ENCODE measurements at places on chromosomes 1 and 21.

DNA sequence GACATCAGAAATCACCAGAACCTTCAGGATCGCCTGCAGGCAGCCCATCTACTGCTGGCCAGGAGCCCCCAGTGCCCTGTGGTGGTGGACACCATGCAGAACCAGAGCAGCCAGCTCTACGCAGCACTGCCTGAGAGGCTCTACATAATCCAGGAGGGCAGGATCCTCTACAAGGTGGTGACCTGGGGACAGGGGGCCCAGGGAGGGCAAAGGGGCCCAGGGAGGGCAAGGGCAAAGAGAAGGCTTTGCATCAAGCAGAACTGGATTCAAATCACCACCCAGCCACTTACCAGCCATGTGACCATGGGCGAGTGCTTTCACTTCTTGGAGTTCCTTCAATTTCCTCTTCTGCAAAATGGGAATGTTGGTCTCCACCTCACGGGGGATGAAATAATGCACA, 12.1 kb downstream of the DIO1 start:
- DNase-seq, result no peak

GRCh38 chr1:51314974-51315373, 15.4 kb downstream of the TTC39A start:
- DNase-seq, result no peak

GRCh38 chr1:117616356-117616755, 10.5 kb downstream of the TENT5C start:
- DNase-seq, result no peak

DNA sequence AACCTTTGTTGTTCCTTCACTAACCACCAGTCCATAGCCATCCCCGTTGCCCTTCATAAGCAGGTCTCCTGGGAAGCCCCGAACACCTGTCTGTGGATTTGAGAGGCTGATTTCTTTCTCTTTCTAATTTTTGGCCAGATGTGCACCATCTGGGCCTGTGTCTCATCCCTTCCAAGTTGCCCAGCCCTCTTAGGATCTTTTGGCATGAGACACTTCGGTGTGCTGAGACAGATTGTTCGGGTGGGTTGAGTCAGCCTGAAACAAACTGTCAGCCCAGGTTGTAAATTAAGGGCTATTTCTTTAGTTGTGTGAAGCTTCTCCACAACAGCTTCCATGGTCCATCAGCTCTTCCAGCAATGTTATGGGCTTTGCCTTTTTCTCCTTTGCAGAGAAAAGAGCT, 1.4 kb upstream of the DNAJC11 start:
- DNase-seq, result no peak

- no peak for DNase-seq
Measured at GRCh38 chr1:53462193-53462592, 3.0 kb downstream of the DMRTB1 start.

GRCh38 chr1:7253118-7253480, 467.8 kb downstream of the CAMTA1 start:
- no peak for DNase-seq

DNA sequence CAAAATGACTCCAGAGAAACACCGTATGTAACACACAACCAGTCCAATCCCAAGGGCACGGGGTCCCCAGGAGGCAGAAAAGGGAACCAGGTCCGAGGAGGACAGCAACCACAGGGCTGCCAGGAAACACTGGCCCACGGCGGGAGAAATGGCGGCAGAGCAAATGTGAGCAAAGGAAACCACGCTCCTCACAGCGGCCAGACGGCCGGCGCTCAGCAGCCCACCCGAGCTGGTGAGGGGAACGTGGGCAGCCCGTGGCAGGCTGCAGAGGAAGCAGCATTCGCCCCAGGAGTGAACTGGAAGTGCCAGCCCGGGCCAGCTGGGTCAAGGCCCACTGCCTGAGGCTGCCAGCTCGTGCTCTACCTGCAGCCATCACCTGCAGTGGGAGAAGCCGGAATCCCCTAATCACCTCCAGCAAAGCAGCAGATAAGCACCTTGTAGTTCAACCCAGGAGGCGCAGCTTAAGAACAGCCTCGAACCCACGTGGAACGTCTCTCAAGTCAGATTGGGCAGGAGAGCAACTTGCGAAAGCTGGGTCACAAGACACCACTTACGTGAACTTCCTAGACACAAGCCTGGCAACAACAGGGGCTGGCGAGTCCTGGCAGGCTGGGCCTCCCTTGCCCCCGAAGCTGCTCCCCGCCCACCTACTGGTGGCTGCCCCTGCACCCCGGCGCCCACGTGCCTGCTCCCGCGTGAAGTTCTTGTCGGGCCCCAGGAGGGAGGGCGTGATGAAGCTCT, 6.7 kb downstream of the SLC19A1 start:
- no peak for DNase-seq

- no peak for DNase-seq
Measured at GRCh38 chr1:86865973-86866637, 47.8 kb downstream of the SELENOF start.

GRCh38 chr1:103761896-103762295, 12.2 kb downstream of the AMY1C start:
- no peak for DNase-seq

DNA sequence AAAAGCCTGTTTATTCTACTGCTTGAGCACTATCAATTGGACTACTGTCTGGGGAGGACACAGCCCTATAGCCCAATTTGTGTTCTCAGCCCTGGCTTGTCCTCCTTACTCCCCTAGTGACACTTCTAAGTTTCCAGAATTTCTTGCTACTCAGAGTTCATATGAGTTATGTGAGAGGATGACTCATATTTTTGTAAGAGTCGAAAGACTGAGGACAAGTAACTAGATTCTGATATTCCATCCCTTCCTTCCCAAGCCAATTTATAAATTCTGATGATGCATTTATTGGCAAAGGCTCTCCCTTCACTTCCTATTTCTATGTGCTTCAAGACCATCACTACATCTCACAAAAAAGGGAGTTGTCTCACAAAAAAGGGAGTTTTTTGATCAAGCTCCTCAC, 422.2 kb upstream of the DEPDC1 start:
- no peak for DNase-seq

DNA sequence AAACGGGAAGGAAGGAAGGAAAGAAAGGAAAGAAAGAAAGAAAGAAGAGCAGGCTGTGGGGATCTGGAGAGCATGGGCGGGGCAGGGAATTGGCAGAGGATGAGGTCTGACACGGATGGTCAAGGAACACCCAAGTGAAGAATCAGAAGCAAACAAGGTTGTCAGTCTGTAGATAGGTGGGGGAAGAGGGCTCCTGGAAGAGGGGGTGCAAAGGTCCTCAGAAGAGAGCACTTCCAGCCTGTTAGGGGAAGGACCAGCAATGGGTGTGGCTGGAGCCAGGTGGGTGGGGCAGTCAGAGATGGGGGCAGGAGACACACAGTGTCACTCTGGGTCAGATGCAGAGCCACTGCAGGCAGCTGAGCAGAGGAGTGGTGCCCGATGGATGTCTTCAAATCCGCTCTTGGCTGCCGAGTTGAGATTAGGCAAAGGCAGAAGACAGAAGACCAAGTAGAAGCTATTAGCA, 11.0 kb upstream of the PLA2G2C start:
- DNase-seq, result no peak

- DNase-seq, result no peak
Measured at GRCh38 chr1:58874757-58875755, 91.2 kb upstream of the JUN start.

- DNase-seq, result no peak
Measured at GRCh38 chr1:189438808-189439207, 1038.9 kb downstream of the BRINP3 start.

DNA sequence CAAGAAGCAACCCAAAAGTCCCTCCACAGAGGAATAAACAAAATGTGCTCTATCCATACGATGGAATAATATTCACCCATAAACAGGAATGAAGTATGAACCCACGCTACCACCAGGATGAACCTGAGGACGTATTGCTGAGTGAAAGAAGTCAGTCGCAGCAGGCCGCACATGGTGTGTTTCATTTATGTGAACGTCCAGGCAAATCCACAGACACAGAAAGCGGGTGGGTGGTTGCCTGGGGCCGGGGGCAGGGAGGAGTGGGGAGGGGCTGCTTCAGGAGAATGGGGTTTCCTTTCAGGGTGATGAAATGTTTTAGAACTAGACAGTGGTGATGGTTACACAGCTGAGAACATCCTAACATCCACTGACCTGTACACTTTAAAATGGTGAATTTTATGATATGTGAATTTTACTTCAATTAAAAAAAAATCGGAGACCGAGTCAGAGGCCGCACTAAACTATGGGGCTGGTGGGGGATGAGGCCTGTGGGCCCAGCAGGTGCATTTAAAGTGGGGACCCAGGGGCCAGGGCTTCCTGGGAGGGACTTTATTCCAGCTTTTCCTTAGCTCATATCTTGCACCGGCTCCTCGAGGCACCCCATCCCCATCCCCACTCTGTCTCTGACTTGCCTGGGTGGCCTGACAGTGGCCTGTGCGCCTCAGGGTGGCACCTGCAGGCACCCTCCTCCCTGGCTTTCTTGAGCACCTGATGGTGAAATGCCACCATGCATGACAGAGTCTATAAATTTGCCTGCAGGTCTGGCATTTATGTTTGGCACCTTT, 392.6 kb upstream of the VAMP3 start:
- no peak for DNase-seq

GRCh38 chr1:9633493-9633892, 18.0 kb upstream of the PIK3CD start:
- no peak for DNase-seq

DNA sequence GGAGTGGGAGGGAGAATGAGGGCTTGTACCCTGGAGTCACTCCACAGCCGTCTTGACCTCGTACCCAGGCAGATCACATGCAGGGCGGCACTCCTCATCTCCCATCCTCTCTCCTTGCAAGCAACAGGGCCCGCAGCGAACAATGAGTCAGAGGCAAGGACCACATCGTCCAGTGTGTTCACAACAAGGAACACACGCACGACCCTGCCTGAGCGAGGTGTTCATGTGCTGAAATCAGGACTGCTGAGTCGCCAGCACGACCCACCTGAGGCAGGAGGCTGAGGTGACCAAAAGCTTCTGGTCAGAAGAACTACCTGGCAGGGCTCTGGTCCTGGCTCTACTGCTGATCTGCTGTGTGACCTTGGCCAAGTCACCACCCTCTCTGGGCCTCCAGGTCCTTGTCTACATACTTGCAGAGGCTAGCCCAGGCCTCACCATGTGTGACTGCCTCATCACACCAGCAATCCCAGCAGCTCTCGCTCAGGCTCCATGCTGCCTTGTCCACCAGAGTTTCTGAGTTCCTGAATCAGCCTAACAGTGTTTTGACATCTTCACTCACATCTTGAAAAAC, 78.0 kb downstream of the SSBP3 start:
- DNase-seq, result no peak

- DNase-seq, result no peak
Measured at GRCh38 chr1:145972580-145972979, 8.1 kb downstream of the POLR3GL start.

DNA sequence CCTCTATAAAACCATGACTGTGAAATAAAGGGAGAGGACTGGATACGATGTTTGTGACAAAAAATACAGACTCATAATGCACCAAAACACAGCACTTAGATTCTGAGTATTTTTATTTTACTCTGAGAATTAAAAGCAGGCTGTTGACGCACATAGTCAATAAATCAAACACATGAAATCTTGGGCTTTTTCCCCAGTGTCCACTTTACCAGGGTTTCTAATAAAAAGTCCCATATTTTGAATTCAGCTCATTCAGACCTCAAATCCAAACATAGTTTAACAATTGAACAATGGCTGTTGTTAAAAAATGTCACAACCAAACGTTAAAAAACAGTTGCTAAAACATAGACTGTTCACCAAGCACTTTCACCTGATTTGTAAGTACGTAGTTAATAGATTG, 553.4 kb downstream of the LTN1 start:
- DNase-seq, result no peak

DNA sequence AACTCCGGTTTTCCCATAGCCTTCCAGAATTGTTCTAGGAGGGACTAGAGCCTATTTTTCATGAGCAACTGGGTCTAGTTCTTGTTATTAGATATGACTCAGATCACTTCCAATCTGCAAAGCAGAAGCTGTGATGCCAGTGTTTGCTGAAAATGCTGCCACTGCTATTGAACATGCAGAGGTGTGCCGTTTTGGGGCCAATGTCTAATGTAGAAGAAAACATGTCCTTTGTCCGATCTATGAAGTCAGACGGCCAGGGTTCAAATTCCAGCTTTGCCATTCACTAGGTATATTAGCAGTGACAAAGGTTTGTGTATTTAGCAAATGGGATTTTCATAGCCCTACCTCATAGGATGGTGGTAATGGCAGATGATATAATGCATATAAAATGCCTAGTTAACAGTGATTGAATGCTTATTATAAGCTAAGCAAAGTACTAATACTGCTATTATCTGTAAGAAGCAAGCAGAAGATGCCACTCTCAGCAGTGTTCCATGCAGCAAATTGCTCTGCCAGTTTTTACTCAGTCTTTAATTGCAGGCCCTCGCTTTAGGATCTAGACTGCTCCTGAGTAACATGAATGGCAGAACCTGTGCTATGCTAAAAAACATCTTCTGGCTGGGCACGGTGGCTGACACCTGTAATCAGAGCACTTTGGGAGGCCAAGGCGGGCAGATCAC, 40.1 kb upstream of the CXADR start:
- DNase-seq, result no peak

- no peak for DNase-seq
Measured at GRCh38 chr21:44357064-44357837, 3.8 kb downstream of the TRPM2 start.

DNA sequence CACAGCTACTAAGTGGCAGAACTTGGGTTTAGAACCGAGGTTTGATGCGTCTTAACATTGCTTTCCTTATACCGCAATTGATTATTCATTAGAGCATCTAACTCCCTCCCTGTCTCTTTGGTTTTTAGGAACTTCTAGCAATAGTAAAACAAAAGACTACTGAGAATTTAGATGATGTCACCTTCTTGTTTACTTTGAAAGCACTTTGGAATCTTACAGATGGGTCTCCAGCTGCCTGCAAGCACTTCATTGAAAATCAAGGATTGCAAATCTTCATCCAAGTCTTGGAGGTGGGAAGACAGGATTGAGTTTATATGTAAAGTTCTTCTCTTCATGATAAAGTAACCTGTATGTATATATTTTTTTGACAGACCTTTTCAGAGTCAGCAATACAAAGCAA, 35.0 kb downstream of the ZYG11A start:
- no peak for DNase-seq

DNA sequence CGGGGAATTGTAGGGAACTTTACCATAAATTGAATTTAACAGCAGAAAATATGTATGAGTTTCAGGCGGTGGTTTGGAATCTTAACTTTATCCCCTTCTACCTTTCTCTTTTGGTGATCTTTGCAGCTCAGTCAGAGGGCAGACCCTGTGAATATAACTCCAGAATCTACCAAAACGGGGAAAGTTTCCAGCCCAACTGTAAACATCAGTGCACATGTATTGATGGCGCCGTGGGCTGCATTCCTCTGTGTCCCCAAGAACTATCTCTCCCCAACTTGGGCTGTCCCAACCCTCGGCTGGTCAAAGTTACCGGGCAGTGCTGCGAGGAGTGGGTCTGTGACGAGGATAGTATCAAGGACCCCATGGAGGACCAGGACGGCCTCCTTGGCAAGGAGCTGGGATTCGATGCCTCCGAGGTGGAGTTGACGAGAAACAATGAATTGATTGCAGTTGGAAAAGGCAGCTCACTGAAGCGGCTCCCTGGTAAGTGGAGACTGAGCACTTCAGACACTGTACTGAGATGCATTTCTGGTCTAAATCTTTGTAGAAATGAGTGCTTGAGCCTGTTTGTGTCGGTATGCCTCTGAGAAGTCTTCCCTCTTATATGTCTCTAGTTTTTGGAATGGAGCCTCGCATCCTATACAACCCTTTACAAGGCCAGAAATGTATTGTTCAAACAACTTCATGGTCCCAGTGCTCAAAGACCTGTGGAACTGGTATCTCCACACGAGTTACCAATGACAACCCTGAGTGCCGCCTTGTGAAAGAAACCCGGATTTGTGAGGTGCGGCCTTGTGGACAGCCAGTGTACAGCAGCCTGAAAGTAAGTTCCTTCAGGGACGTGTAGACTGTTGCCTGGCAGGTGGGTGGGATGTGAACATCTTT, 1.5 kb downstream of the CCN1 start:
- peak; percentile 35 for DNase-seq
